ENCODE measurements at places on chromosomes 3 and 15. TPM values are rescaled to one million over a fixed set of nuclear protein-coding genes. Genes with fewer than 3 reads are reported as not detected.

DNA sequence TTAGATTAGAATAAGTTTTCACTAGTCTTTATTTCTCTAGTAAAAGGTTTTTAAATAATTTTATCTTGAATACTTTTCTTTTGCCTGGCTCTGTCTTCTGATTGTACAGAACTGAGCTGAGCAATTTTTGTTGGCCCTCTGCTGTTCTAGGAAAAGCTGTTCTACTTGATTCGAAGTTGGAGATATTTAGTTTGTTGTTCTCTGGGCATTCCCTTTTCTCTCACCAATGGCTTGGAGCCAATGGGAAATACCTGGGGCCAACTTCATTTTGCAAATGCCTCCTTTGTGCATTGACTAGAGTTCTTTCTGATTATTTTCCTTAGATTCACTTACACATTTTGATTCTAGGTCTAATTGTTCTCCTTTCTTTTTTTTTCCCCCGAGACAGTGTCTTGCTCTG, 16.5 kb downstream of the ABHD5 start:
- H3K27ac ChIP-seq, result no peak overlapping the region
- no peak overlapping the region for H3K4me3 ChIP-seq
- no peaks in the 10 kb centered on the region for H3K36me3 ChIP-seq
- no peaks in the 10 kb centered on the region for H3K4me1 ChIP-seq
- no peaks in the 10 kb centered on the region for H3K27me3 ChIP-seq

Gene C3orf49
- not detected for total RNA-seq

DNA sequence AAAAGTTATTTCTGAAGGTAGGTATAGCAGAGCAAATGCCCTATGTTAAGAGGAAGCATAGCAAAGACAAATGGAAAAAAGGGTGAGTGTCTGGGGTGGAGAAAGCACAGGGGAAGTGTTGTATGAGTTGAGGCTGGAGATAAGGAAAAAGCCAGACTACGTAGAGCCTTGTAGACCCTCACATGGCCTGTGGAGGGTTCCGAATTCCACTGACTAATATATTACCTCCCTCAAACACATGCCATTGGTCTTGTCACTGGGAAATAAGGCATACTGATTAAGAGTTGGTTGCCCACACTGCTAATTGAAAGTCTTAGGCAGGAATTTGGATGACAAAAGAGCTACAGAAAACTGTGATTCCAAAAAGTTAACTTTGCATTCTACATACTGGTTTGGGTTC, 65.2 kb downstream of the TRAT1 start:
- H3K4me3 ChIP-seq, result no peak overlapping the region
- no peaks in the 10 kb centered on the region for H3K36me3 ChIP-seq
- H3K27me3 ChIP-seq, result no peaks in the 10 kb centered on the region
- H3K27ac ChIP-seq, result no peak overlapping the region
- no peak for DNase-seq

DNA sequence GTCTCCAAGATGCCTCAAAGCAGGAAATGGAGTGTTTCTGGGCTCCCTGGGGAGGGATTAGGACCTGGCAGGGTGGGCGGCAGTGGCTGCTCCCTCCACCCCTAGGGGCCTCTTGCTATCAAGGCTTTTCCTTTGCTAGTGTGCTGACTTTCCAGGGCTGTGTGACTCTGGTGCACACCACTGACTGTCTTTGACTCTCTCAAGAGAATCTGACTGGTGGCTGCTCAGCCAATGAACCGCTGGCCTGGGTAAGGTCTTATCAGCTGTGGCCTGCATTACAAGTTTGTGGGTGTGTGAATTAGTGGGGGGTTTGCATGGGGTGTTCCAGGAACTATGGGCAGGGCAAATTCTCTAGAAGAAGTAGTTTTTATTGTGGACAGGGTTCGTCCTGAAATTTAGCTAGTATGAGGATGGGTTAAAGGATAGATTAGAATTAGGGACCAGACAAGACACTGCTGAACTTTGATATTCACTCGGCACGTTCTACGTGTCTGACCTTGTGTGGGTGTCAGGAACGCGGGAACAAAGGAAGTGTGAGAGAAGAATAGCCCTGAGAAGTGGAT, 29.5 kb downstream of the SIAH2 start:
- no peaks in the 10 kb centered on the region for H3K4me1 ChIP-seq
- H3K27ac ChIP-seq, result no peak overlapping the region
- no peak for DNase-seq
- H3K4me3 ChIP-seq, result no peak overlapping the region

DNA sequence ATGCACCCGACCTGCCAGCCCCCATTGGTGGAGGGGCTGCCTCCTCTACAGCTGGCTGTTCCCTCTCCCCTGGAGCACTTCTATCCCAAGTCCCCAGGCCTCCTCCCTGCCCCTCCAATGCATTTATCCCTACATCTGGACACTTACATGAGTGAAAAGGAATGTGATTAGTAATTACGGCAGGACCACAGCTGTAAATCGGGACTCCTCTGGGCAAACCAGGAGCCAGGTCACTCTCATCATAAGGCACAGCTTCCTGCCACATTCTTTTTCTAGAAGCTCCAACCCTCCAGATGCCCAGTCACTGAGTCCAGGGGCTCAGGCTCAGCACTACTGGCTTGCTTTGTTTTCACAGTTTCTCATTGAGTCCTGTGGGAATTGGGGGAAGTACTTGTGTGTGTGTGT, 54.3 kb downstream of the IL20RB start:
- DNase-seq, result no peak
- no peaks in the 10 kb centered on the region for H3K27me3 ChIP-seq
- no peaks in the 10 kb centered on the region for H3K36me3 ChIP-seq

Gene PAQR5
- 2.0 TPM for total RNA-seq

DNA sequence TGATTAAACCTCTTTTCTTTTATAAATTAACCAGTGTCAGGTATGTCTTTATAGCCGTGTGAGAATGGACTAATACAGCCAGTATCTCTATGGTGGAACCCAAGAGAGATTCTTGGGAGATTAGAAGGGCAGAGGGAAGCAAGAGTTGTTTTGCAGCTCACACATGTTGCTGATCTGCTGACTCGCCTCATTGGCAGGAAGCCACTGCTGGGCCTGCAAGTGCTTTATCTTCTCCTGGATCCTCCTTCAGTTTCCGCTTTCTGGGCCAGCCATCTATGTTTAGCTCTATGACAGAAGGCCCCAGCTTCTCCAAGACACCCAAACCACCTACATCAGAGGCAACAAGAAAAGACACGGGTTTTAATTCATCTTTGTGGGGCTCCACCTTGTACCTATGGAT, 23.4 kb upstream of the GALNT15 start:
- no peaks in the 10 kb centered on the region for H3K4me1 ChIP-seq
- H3K27ac ChIP-seq, result no peak overlapping the region
- H3K4me3 ChIP-seq, result no peak overlapping the region
- H3K36me3 ChIP-seq, result no peaks in the 10 kb centered on the region
- H3K27me3 ChIP-seq, result no peaks in the 10 kb centered on the region

DNA sequence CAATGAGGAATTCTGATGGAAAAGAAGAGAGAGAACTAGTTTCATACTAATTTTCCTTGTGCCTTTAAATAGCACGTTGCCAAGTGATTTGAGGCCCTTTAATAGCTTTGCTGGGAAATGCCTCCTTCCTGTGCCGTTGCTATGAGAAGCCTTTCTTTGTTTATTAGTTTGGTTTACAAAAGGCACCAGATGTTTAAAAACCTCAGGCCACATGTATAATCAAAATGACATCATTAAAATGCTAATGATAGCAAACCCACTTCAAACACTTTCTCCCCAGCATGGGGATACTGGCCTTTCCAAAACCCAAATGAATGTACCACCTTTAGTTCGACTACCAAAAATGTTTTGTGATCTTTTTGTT, 50.0 kb upstream of the TBC1D23 start:
- no peak for DNase-seq
- no peak overlapping the region for H3K27ac ChIP-seq
- no peak overlapping the region for H3K4me3 ChIP-seq
- H3K27me3 ChIP-seq, result no peaks in the 10 kb centered on the region
- no peaks in the 10 kb centered on the region for H3K4me1 ChIP-seq

DNA sequence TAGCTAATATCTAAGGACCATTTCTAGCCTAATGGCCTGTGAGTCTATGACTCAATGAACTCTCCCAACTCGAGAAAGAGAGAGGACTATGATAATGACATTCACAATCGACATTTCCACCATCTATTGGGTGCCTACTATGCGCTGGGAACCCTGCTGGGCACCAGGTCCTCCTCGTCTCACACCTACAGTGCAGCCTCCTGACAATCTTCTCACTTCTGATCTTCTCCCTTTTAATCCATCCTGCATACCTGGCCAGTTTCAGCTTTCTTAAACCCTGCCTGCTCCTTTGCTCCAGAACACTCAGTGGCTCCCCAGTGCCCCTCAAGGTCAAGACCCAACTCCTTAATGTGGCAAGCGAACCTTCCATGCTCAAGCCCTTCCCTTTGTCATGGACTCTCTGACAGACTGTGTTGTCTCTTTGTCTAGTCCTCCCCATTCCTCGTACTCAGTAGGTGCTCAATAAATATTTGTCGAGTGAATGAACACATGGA, 3.5 kb upstream of the SLC6A1 start:
- no peak for DNase-seq
- H3K27me3 ChIP-seq, result peaks cover 2% of the 10 kb centered on the region
- no peak overlapping the region for H3K4me3 ChIP-seq
- H3K4me1 ChIP-seq, result no peaks in the 10 kb centered on the region
- no peak overlapping the region for H3K27ac ChIP-seq
- H3K36me3 ChIP-seq, result no peaks in the 10 kb centered on the region

DNA sequence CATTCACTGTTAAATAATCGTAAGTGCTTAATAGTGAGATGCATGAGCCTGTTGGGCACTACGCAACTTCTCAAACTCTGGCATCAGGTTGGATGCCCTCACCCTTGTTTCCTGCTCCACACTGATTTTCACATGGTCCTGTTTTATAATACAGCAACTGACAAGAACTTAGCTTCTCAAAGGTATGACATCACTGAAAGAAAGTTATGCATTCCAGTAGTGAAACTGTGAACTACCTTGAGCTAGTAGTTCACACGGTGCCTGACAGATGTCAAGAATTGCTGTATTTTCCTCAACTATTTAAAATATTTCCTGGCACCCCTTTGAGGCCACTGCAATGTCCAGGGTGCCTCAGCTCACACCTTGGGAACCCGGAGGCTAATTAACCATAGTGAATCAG, 327.5 kb downstream of the RORA start:
- peaks cover 10% of the 10 kb centered on the region for H3K27me3 ChIP-seq
- no peaks in the 10 kb centered on the region for H3K36me3 ChIP-seq
- no peak overlapping the region for H3K27ac ChIP-seq
- H3K4me3 ChIP-seq, result no peak overlapping the region

Gene SPG21
- 124 TPM for total RNA-seq

DNA sequence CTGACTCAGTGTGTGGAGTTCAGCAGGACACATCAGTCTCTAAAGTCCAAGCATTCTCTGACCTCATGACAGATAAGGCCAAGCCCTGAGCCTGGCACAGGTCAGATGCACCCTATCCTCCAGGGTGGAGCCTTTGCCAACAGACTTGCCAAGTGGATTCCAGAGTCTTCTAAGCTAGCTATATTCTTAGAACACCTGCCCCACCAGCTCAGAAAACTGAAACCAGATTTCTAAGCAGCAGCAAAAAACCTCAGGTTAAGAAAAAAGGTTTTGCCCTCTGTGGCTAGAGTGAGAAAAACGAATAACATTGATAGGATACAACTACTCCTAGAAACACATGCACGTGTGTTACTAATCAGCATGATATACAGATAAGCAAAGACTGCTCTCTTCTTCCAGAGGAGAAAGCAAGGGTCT, 11.6 kb downstream of the RMDN3 start:
- H3K36me3 ChIP-seq, result no peaks in the 10 kb centered on the region
- DNase-seq, result no peak
- H3K4me1 ChIP-seq, result no peaks in the 10 kb centered on the region
- H3K4me3 ChIP-seq, result no peak overlapping the region
- H3K27me3 ChIP-seq, result no peaks in the 10 kb centered on the region

Gene DPPA2
- not detected for total RNA-seq

GRCh38 chr15:89130201-89130600, 41.9 kb downstream of the ABHD2 start:
- no peak overlapping the region for H3K27ac ChIP-seq
- no peak for DNase-seq
- H3K4me1 ChIP-seq, result peaks cover 4% of the 10 kb centered on the region

DNA sequence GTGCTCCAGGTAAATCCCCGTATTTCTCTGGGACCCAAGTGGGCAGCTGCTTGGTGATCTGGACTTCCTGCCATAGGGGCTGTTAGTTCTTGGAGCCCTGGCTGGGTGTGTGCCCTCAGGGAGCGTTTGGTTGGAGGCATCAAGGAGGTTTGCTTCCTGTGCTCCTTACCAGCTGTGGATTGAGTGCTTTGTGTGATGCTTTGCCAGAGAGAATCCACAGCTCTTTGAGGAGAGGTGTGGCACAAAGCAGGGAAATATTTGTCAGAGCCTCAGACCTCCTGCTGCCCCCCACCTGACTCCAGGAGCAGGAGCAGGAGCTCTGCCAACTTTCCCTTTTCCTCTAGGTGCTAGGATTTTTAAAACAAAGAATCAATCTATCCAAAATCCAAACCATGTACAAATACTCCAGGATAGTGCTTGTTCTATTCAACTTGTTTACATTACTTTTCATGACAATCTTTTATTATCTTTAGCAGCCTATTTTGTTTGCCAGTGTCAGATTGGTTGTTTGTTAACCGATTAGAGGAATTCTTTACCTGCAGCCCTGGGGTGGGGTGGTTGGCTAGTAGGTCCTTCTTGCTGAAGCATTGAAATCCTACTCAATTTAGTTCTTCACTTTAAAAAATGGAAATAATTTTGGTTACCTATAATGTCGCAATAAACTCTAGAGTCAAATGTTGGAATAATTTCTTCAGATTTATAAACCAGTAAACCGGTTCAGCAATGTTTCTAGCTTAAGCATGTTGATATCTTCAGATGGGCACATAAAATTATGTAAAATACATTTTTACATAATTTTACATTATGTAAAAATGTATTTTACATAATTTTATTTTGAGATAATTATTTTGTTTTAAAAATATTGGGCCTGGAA, 2.5 kb downstream of the CTDSPL start:
- H3K4me3 ChIP-seq, result no peak overlapping the region
- H3K27ac ChIP-seq, result peak overlapping the region; percentile 59
- no peak for DNase-seq
- peaks cover 26% of the 10 kb centered on the region for H3K4me1 ChIP-seq

Data from Panc1 (cell line).